ENCODE measurements at places on chromosomes 16 and 17.

DNA sequence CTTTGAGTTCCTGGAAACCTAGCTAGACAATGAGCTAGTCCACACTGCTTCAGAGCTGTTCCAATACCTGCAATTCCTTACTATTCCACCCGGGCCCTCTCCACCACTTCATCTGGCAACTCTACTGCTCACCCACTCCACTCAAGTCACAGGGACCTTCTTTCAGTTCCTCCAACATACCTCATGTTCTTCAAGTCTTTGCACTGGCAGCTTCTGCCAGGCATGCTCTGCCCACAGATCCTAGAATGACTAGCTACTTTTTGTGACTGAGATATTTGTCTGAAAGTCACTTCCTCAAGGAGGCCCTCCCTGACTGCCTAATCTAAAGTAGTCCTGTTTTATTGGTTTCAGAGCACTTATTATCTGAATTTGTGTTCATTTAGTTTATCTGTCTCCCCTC lies 86.4 kb downstream of the TEX14 start:
- DNase-seq = no peak

GRCh38 chr17:83014940-83015910 lies 64.2 kb upstream of the METRNL start:
- DNase-seq = no peak

- no peak for DNase-seq
Observed at GRCh38 chr17:42670789-42671657, 5.8 kb downstream of the PLEKHH3 start.

DNA sequence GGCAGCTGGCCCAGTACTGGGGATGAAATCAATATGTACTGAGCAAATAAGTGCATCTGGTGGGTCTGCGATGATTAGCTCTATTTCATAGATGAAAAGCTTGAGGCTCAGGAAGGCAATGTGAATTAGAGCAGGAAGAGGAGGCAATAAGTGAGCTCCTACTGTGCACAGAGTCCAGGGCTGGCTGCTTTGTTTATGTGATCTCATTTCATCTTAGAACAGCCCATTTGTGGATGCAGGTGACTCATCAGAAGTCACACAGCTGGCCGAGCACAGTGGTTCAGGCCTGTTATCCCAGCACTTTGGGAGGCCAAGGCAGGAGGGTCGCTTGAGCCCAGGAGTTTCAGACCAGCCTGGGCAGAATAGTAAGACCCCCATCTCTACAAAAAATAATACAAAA lies 7.1 kb downstream of the TMEM114 start:
- DNase-seq = peak; percentile 75

GRCh38 chr16:12386192-12386591 lies 409.7 kb downstream of the SNX29 start:
- DNase-seq = no peak

DNA sequence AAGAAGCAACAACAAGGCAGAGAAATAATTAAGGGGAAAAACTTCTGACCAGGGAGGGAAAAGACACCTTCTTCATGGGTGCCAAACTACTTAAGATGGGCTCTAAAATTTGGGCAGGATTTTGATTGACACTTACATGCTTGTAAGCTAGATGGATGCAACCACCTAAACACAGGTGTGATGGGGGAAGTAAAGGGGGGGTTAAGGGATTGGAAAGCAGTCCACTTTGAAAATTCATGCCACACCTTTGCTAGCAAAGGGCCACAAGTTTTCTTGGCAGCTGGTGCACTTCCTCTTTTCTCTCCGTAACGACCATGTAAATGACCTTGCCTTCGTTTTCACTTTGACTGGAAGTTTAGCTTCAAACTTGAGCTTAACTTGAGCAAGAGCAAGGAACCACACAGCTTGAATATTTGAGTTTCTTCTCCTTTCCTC lies 14.3 kb upstream of the PRKAR1A start:
- DNase-seq = no peak

GRCh38 chr17:9192010-9192409 lies 170.7 kb downstream of the NTN1 start:
- no peak for DNase-seq

- DNase-seq = no peak
Observed at GRCh38 chr16:56228476-56228875, 37.2 kb downstream of the GNAO1 start.

DNA sequence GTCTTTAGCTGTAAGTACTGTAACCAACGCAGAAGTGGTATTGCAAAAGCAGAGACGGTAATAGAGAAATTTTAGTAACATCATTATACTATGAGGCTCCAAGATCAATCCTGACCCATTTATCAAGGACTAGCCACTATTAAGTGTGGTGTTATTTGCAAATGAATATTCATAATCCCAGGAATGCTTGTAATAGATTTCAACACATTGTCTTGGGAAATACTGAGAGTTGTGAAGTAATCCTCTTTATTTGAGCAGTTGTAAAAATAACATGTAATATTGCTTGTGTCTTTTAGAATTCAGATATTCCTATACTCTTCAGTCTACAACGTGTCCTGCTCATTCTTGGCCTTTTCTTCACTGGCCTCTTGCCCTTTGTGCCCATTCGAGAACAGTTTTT lies 46.4 kb downstream of the GDPD1 start:
- no peak for DNase-seq

GRCh38 chr16:75703306-75703705 lies 2.0 kb upstream of the DUXB start:
- no peak for DNase-seq

DNA sequence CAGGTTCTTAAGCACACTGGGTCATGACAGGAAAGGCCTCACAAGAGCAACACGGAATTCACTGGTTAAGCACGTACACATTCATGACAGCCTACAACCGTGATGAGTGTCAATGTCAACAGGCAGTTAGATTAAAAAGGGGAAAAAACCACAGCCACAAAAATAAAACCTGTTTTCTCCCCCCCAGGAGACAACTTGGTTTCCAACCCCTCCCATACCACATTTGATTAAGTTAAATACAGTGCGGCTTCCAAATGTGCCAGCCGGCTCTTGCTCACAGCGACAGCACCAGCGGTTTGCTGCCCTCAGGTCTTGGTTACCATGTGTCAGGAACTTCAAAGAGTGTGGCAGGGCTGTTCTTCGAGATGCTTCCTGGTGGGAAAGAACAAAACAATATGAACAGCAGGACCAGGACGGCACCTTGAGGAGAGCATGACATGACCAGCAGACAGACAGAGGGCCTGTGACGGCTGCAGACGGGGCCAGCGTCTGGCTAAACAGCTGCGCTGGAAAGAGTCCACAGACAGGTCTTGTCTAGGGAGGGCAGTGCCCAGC lies 193.6 kb downstream of the PARN start:
- DNase-seq = no peak

GRCh38 chr17:31390748-31391495 lies 553 bp upstream of the RAB11FIP4 start:
- peak; percentile 43 for DNase-seq

DNA sequence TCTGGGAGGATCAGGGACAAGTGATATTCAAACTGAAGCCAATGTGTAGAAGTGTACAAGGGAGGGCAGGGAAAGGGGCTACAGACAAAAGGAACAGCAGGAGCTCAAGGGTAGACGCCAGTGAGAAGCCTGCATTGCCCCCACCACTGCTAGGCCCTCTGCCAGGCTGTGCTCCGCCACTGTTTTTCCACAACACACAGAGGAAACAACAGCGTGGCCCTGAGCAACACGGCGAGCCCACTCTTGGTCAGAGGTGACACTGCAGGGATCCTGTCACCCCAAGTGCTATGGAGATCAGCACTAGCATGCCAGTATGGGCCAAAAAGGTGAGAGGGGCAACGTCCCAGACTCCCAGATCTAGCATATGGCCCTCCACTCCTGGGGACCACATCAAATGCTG lies 23.4 kb downstream of the MYO18A start:
- no peak for DNase-seq

GRCh38 chr17:3688027-3688553 lies 7.9 kb downstream of the P2RX5 start:
- no peak for DNase-seq

GRCh38 chr17:12553625-12554024 lies 112.1 kb upstream of the MYOCD start:
- DNase-seq = no peak

GRCh38 chr16:23434380-23434779 lies 18.6 kb downstream of the COG7 start:
- DNase-seq = peak; percentile 73

DNA sequence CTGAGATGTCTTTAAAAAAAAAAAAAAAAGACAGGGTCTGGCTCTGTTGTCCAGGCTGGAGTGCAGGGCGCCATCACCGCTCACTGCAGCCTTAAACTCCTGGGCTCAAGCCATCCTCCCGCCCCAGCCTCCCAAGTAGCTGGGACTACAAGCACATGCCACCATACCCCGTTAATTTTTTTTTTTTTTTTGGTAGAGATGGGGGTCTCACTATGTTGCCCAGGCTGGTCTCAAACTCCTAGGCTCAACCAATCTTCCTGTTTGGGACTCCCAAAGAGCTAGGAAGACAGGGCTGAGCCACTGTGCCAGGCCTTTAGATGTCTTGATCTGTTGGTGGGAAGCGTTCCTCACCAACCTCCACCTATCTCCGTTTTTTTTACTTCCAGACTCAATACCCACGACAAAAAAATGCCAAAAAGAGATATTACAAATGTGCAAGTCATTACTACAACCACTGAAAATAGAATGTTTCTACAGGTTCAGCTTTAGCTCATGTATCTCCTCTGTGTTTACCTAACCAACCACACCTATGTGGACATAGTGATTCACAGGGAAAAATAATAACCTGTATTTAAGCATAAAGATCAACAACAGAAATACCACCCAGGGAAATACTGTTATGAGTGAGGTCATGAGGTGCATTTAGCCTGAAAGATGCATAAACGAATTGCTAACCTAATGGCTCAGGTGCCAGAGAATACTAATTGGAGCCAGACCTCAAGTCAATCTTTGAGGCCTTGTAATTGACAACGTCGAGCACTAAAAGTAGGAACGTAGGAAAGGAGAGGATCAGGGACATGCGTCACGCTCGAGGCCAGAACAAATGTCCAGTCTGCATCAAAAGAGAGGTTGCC lies 22.6 kb downstream of the NACA2 start:
- DNase-seq = peak; percentile 92

DNA sequence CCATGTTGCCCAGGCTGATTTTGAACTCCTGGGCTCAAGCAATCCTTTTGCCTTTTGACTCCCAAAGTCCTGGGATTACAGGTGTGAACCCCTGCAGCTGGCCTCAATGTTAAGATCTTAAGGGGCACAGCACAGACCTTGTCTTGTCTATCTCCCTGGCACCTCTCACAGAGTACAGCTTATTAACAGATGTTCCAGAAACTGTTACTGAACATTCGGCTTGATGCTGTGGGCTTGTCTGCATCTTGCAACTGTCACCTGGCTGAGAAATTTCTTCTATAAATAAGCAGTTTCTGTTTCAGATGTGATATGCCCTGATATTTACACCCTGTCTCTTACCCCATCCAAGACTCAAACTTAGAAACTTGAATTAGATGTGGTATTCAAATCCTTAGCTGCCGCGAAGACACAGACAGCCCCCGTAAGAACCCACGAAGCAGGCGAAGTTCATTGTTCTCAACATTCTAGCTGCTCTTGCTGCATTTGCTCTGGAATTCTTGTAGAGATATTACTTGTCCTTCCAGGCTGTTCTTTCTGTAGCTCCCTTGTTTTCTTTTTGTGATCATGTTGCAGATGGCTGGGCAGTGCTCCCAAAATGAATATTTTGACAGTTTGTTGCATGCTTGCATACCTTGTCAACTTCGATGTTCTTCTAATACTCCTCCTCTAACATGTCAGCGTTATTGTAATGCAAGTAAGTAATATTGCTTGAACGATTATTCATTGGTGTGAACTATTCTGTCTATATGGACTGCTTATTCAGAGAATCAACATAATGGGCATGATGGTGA lies at the start of gene TNFRSF17:
TSS of gene TNFRSF17 (plus strand) at position 450 of the 791 bp plus-strand sequence. CDS start at position 565, 115 bp downstream.
- DNase-seq = no peak

- peak; percentile 74 for DNase-seq
Observed at GRCh38 chr17:49861150-49861884, 13.4 kb upstream of the TAC4 start.

DNA sequence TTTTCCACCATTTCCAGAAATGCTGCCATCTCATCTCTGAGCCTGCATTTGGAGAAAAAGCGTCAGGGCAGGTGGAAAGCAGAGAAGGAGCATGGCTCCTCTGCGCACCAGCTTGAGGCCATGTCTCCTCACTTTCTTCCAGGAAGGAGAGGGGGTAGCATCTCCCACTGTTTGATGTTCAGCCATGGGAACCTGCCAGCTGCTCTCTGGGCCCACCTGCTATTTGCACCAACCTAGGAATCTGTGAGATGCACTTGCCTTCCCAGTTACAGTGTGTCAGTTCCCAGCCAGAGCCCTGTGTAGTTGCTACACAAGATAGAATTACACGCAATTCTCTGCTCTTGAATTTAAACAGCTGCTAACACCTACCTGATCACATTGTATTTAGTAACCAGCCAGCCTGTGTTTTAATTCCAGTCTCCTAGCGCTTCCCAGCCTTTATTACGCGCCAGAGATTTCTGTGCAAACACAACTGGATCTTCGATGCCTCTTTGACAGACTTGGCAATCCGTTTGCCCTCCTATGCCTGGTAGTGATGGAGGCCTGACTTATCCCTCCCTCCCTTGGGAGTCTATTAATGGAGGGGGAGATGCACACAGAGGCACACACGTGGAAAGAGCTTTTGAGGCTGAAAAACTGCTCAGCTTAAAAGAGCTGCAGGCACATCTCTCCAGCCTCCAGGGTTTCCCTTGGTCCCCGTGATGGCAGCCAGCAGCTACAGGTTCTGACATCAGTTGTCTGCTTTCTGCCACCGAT lies 98.1 kb upstream of the SEC14L1 start:
- no peak for DNase-seq

- DNase-seq = no peak
Observed at GRCh38 chr17:9307313-9307998, 268.2 kb downstream of the STX8 start.

GRCh38 chr16:50469744-50470321 lies 78.4 kb upstream of the NKD1 start:
- peak; percentile 23 for DNase-seq

DNA sequence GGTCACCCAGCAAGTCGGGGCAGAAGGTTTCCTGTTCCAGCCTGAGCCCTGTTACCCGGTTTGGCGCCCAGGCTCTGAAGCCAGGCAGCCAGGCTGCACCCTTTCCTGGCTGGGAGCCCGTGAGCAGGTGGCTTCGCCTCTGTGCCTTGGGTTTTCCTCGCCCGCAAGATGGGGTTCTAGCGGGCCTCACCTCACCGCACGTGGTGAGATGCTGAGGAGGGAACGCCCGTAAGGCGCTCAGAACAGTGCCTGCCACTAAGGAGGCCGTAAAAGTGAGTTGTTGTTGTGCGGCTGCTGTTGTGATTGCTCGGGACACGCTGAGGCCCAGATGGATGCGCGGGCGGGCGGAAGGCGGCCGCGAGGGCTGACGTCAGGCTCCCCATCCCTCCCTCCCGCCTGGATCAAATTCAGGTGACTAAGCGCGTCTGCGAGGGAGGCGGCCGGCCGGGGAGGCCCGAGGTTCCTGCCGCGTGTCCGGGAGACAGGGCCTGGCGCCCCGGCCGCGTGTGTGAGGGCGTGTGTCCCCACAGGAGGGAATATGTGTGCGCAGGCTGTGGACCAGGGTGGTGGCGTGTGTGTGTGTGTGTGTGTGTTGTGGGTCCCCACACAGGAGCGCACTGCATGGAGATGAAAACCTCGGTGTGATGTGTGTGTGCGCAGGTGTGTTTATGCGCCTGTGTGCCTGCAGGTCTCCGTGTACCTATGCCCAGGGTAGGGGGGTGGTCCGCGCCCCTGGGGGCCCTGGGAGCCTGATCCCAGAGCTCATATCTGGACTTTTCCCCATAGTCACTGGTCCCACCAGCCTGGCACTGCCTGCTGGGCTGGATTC lies 4.3 kb downstream of the CAMKK1 start:
- DNase-seq = peak; percentile 96

- DNase-seq = no peak
Observed at GRCh38 chr17:10135539-10136257, 62.7 kb downstream of the GAS7 start.

GRCh38 chr16:57693550-57693949 lies 1.1 kb upstream of the DRC7 start:
- DNase-seq = no peak

All from DMS53 (cell line).